ENCODE measurements at places on chromosomes 11 and 22. TPM values are rescaled to one million over a fixed set of nuclear protein-coding genes. Genes with fewer than 3 reads are reported as not detected.

MPZL3 gene
- 12.1 TPM for total RNA-seq

OR51B5 gene
- total RNA-seq = not detected

HOATZ gene
- total RNA-seq = not detected

CASP5 gene
- total RNA-seq = not detected

FUT4 gene
- 3.2 TPM for total RNA-seq

NCR3LG1 gene
- total RNA-seq = 5.5 TPM

PLXNB2 gene
- total RNA-seq = 73.7 TPM

ISX gene
- total RNA-seq = not detected

SLC16A8 gene
- not detected for total RNA-seq

APOL1 gene
- not detected for total RNA-seq

CASP12 gene
- total RNA-seq = not detected

PHF21B gene
- total RNA-seq = not detected

MMP3 gene
- total RNA-seq = 5.9 TPM

CENPM gene
- total RNA-seq = 9.0 TPM

ROBO4 gene
- total RNA-seq = 5.8 TPM

CNTN5 gene
- total RNA-seq = not detected

TCN1 gene
- total RNA-seq = 0.08 TPM

DGCR2 gene
- 34.9 TPM for total RNA-seq

PRAME gene
- not detected for total RNA-seq

GAL3ST1 gene
- not detected for total RNA-seq

SLN gene
- total RNA-seq = not detected

XKR3 gene
- total RNA-seq = not detected

ACCS gene
- total RNA-seq = 0.65 TPM

PGA5 gene
- total RNA-seq = not detected

RASD2 gene
- total RNA-seq = under 0.01 TPM

BRSK2 gene
- total RNA-seq = 0.23 TPM

OR51L1 gene
- not detected for total RNA-seq

RFPL1 gene
- total RNA-seq = not detected

OR56A1 gene
- not detected for total RNA-seq

CD3E gene
- not detected for total RNA-seq

DDI1 gene
- not detected for total RNA-seq

C1QTNF4 gene
- total RNA-seq = 0.08 TPM

CNIH2 gene
- total RNA-seq = not detected

PLAAT5 gene
- total RNA-seq = not detected

NCAM1 gene
- total RNA-seq = not detected
